ENCODE measurements at places on chromosomes 2 and 18.

DNA sequence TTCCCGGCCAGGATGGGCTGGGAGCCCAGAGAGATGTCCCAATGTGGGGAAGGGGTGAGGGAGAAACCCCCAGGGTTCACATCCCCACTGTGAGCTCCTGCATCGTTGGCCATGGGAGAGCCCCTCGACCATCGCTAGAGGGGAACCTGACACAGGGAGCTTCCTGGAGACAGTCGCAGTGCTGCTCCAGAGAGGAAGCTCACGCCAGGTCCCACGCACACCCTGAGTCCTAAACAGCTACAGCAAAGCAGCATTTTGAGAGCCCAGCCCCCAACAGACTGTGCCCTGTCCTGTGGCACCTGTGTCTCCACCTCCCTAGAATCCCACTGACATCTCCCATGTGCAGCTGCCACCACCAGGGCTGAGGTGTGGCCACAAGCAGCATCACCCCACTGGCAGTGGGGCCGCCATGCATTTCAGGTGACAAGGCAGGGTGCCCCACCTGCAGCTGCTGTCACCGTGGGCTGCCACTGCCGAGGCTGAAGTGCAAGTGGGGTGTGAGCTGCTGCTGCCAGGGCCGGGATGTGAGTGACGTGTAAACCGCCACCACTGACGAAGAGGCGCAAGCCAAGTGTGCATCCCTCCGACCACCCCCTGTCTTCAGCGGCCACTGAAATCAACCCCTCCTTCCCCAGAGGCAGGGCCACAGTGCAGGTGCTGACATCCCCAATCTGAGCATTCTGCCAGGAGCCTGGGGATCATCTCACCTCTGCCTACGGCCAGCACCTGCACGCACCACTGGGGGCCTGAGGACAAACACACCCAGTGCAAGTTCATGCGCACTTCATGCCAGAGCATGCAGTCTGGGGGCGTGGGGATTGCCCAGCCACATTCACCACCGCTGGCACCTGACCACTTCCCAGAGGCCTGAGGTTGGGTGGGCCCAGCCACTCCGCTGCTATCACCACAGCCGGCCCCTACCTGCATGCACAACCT, 467.7 kb upstream of the SALL3 start:
- DNase-seq = peak; percentile 2

GRCh38 chr2:134027980-134028379, 225.9 kb upstream of the MGAT5 start:
- DNase-seq = no peak

DNA sequence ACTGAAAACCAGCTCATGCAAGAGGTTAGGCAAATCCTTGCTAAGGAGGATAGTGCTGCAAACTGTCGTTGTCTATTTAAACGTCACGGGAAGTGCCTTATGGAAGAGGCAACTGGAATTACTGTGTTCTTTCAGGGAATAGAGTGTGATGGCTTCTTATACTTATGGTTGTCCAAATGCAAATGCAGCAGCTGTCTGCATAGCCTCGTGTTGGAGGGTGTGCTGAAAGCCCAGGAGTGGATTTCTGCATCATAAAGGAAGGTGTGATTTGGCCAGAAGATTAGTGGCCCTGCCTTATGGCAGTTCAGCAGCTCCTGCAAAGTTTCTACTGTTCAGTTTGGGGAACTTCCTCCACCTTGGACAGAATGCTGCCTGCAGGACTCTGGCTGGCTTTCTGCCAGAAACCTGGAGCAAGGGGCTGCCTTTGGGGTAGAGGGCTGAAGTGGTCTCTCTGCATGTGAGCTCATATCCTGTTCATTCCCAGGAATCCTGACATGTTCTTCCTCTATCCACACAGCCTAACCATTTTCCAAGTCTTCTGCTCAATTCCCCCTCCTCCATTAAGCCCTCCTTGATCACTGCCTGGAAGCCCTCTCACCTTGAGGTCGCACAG, 321.2 kb upstream of the CXCR4 start:
- no peak for DNase-seq

DNA sequence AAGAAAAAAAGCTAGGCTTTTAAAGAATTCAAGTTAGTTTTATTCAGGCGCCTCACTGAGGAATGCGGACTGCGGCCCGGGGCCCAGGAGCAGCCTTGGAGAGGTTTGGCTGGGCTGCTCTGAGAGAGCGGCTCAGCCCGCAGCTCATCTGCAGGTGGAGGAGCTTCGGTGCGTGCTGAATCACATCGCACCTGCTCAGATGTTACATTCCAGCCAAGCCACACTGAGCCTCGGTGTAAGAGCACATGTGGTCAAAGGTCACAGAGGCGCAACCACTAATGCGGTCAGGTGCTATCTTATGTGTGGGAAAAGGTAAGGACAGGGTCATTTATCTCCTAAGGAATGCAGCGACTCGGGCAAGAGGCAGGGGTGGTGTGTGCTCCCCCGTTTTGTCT, 17.1 kb upstream of the CNDP1 start:
- no peak for DNase-seq

DNA sequence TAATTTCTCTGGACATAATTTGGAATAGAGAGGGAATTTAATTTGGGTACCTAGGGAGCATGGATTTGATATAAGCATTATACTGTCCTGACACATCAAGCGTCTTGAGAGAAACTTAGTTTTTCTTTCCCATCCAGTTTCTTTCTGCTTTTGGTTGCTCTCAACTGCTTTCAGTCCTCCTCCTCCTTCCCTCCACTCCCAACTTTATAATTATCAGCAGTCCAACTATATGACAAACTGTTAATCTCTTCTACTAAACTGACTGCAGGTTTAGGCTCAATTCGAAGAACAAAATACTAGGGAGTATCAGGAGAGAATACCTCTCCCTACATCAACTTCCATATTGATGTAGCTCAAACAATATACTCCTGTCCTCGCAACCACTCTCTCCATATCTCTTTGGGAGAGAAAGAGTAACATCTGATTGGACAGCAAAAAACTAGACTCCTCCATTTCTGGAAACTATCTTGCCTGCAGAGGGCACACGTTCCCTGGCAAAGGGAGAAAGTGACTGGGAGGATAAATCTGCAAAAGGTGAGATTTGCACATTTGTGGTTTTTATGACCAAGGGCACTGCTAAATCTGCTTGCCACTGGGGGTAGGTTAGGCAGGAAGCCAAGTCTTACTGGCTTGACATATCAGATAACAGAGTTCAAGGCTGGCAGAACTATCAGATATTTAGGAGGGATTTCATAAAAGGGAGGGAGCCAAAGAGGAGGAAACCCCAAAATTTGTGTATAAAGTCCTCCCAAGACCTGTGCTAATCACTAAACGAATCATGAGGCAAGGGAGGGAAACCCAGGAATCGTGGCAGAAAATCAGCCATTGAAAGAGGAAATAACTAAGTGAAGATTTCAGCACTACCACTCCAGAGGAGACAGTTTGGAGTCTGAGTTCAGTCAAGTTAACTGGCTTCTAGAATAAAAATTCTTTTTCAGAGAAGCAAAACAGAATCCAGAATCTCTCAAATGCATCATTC, 40.0 kb downstream of the ICA1L start:
- DNase-seq = peak; percentile 53

GRCh38 chr2:108621087-108621559, 86.9 kb downstream of the LIMS1 start:
- DNase-seq = peak; percentile 31

DNA sequence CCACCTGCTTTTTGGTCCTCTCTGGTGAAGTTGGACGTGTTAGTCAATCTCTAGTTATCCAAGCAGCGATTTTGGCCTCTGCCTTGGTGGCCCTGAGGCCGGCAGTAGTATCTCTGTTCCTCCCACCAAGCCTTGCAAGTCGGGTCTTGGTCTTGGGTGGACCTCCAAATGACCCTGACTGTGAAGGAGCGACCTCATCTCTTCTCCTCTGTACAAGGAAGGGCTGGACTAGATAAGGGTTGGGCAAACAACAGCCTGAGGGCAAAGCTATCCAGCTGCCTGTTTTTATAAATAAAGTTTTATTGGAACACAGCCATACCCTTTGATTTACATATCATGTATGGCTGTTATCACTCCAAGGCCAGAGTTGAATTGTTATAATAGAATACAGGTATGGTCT, 74.6 kb upstream of the FOSL2 start:
- DNase-seq = no peak

GRCh38 chr2:23606968-23607367, 222.0 kb downstream of the KLHL29 start:
- no peak for DNase-seq

DNA sequence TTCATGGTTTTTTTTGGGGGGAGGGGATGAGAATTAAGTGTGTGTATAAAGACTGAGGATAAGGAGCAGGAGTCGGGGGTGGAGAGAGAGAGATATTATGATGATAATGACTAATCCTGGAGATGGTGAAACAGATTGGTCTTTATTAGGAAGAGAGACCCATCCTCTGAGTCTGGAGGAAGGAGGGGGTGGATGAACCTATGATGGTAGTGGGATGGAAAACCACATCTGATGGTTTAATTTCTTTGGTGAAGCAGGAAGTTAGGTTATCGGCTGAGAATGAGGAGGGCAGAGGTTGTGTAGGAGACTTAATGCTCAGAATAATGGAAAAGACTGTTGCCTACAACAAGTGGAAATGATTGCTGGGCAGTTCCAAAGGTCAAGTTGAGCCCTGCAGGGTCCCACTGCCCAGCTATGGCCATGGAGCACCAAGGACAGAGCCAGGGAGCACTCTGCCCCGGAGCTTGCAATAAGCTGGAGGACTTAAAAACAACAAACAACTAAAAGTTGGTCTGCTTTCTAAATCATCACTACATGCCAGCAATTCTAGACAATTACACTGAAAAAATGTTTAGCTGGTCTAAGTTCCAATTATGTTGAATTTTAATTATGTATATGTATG, 7.9 kb downstream of the SLC16A14 start:
- no peak for DNase-seq

GRCh38 chr18:62437235-62438017, 85.4 kb upstream of the ZCCHC2 start:
- DNase-seq = no peak

DNA sequence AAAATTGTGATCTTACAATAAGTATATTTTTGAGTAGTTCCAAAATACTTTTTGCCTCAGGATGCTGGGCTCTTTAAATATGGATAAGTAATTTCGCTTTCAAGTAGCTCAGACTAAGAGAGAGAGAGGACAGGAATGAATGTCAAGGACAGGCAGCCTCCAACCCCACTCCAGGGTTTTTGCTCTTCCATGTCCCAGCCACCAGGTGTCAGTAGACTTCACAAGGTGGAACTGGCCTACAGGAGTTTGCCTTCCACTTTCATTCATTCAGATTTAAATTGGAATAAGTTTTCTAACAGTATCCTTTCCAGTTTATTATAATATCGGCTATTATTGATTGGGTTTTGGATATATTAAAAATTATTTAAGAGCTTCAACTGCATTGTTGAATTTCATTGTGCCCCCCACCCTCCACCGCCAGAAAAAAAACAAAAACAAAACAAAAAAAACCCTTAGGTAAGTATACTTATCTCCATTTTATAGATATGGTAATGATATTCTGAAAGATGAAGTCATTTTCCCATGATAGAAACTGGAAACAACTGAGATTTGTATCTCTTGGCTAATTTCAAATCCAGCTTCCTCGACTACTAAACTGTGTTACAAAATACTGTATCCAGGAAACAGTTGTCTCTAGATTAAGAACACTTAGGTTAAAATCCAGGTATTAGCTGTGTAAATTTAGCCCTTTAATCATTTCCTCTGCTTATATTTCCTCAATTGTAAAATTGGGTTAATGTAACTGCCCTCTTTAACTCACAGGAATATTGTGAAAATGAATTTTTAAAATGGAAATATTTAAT, 793.1 kb downstream of the ERBB4 start:
- peak; percentile 58 for DNase-seq

GRCh38 chr2:101396316-101396717, 9.0 kb upstream of the CREG2 start:
- no peak for DNase-seq

DNA sequence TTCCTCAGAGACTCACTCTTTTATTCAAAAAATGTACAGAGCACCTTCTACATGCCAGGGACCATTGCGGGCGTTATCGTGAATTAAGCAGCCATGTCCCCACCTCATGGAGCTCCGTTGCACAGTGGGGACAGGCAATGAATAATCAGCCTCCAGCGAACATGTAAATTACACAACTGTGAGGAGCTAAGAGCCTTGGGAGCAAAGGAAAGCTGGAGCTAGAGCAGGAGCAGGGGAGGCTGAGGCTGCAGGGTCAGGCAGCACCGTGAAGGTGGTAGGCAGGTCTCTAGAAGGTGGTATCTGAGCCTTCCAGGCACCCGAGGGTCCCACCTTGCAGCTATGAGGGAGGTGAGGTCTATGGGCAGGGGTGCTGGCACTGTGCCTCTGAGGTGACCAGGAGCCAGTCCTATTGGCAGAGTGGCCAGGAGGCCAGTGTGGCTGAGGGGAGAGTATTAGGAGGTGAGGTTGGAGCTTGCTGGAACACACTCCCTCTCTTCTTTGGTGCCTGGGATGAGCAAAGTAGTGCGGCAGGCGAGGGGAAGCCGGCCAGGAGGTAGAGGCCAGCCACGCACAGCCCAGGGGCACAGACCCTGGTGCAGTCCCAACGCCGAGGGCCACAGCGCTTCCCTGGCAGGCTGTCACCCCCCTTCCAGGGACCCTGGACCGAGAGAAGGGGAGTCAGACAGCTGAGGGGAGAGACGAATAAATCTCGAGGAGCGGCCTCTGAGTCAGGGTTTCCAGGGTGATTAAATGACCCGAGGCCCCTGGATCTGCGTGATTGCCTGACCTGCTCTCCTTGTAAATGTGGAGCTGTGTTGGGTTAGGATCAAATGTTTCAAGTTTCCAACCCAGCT, 167.3 kb downstream of the SEPTIN10 start:
- DNase-seq = no peak

- DNase-seq = no peak
These were observed 70.0 kb downstream of the SLC25A12 start for GRCh38 chr2:171824086-171824485.

GRCh38 chr2:152243761-152244640, 68.4 kb upstream of the STAM2 start:
- no peak for DNase-seq

DNA sequence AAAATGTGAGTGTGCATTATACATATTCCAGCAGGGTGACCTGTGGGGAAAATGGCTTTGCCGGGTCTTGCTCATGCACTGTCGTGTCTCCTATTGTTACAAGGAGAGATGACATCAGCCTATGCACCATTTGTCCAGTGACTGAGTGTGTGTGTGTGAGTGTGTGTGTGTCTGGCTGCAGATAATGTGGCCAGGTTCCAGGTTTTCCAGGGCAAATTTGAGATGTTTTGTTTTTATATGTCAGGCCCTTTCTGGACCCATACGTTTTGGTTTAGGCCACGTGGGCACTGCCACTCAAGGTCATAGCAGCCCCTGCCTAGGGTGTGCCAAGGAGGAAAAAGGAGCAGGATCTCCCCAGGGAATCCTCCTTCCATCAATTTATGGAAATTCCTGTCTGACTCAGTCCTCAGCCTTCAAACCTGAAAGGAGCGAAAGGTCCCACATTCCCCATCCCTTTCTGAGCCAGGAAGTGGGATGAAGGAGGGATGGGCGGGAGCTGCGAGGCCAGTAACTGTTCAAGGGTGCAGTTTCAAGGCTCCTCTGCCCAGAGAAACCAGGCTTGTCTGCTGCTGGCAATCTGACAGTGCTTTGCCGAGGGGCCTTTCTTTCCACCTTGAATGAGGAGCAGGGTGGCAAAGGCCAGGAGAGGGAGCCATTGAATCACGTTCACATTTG, 93.0 kb upstream of the SMAD2 start:
- DNase-seq = peak; percentile 65

GRCh38 chr2:62775367-62775668, 69.8 kb downstream of the EHBP1 start:
- no peak for DNase-seq

- DNase-seq = no peak
These were observed 75.9 kb downstream of the ADCYAP1 start for GRCh38 chr18:980586-980985.

Data from H1 (cell line).